ENCODE measurements at places on chromosomes 2 and 18. TPM values are rescaled to one million over a fixed set of nuclear protein-coding genes. Genes with fewer than 3 reads are reported as not detected.

PNO1 gene
- polyA plus RNA-seq: 19.2 TPM

SUMO1 gene
- 103 TPM for polyA plus RNA-seq

RTP5 gene
- polyA plus RNA-seq: not detected

GRCh38 chr18:10386956-10387355 lies 67.5 kb upstream of the APCDD1 start:
- no peak for DNase-seq
- H3K4me1 ChIP-seq: no peaks in the 10 kb centered on the region
- H3K4me3 ChIP-seq: no peak overlapping the region
- no peak overlapping the region for H3K27ac ChIP-seq
- no peaks in the 10 kb centered on the region for H3K36me3 ChIP-seq
- no peaks in the 10 kb centered on the region for H3K27me3 ChIP-seq

- no peaks in the 10 kb centered on the region for H3K4me1 ChIP-seq
- H3K4me3 ChIP-seq: no peak overlapping the region
- H3K36me3 ChIP-seq: no peaks in the 10 kb centered on the region
- DNase-seq: no peak
- no peaks in the 10 kb centered on the region for H3K27me3 ChIP-seq
- no peak overlapping the region for H3K27ac ChIP-seq
Measured at GRCh38 chr2:122507261-122507660, 751.8 kb downstream of the TSN start.

- no peak overlapping the region for H3K4me3 ChIP-seq
- no peaks in the 10 kb centered on the region for H3K36me3 ChIP-seq
- DNase-seq: no peak
- no peaks in the 10 kb centered on the region for H3K27me3 ChIP-seq
Measured at GRCh38 chr2:27809761-27810241, 38.3 kb downstream of the MRPL33 start.

- no peak for DNase-seq
- no peaks in the 10 kb centered on the region for H3K4me1 ChIP-seq
- no peaks in the 10 kb centered on the region for H3K27me3 ChIP-seq
- peak overlapping the region; percentile 62 for H3K27ac ChIP-seq
Measured at GRCh38 chr2:23380562-23381065, 4.4 kb upstream of the KLHL29 start.

- H3K27ac ChIP-seq: no peak overlapping the region
- DNase-seq: no peak
- H3K4me3 ChIP-seq: no peak overlapping the region
- no peaks in the 10 kb centered on the region for H3K36me3 ChIP-seq
- no peaks in the 10 kb centered on the region for H3K27me3 ChIP-seq
- no peaks in the 10 kb centered on the region for H3K4me1 ChIP-seq
Measured at GRCh38 chr2:76998704-76999103, 523.5 kb downstream of the LRRTM4 start.

DNA sequence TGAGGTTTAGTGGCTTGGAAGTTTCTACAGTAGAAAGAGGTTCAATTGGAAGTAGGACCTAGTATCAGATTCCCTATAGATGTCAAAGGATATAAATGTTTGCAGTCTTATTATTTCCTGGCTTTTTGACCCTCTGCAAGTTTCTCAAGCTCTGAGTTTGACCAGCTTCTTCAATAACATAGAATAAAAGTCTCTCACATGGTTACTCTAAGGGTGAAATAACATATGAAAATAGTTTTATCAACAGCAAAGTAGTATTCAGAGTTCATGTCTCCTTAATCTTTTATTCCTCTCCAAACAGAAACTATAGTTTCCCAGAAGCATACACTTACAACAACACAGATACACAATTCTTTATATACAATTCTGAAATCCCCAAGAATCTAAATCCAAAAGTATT lies 132.9 kb upstream of the RND3 start:
- H3K27ac ChIP-seq: no peak overlapping the region
- H3K4me3 ChIP-seq: no peak overlapping the region
- no peaks in the 10 kb centered on the region for H3K36me3 ChIP-seq
- no peaks in the 10 kb centered on the region for H3K27me3 ChIP-seq
- DNase-seq: no peak
- H3K4me1 ChIP-seq: no peaks in the 10 kb centered on the region

- no peaks in the 10 kb centered on the region for H3K27me3 ChIP-seq
- DNase-seq: no peak
- no peak overlapping the region for H3K27ac ChIP-seq
- no peak overlapping the region for H3K4me3 ChIP-seq
Measured at GRCh38 chr2:109663721-109664120, 49.6 kb downstream of the SOWAHC start.
